ENCODE measurements at places on chromosomes 7 and 10. TPM values are rescaled to one million over a fixed set of nuclear protein-coding genes. Genes with fewer than 3 reads are reported as not detected.

GRCh38 chr10:11894381-11895107, 71.4 kb downstream of the PROSER2 start:
- H3K27ac ChIP-seq: no peak overlapping the region
- no peak for DNase-seq
- no peak overlapping the region for H3K4me3 ChIP-seq
- no peaks in the 10 kb centered on the region for H3K36me3 ChIP-seq

Gene CCDC3
- 0.07 TPM for total RNA-seq

- H3K27ac ChIP-seq: no peak overlapping the region
- no peak for DNase-seq
- H3K27me3 ChIP-seq: peaks cover 8% of the 10 kb centered on the region
- H3K36me3 ChIP-seq: no peaks in the 10 kb centered on the region
These were observed 148.3 kb downstream of the NRP1 start for GRCh38 chr10:33186150-33186549.

DNA sequence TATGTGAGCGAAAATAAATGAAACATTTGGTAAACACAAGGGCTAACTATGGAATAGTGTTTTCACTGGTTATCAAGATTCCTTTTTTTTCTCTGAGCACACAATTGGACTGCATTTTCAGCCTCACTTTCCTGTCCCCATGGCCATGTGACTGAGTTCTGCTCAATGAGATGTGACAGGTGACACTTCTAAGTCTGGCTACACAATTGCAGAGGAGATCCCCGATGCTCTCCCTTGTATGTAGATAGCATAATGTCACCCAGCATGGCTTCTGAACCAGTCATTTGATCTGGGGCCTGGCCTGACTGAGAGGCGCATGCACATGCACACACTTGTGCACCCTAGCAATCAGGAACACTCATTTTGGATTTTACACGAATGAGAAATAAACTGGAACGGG, 581.8 kb downstream of the GRID1 start:
- no peaks in the 10 kb centered on the region for H3K27me3 ChIP-seq
- H3K36me3 ChIP-seq: no peaks in the 10 kb centered on the region
- H3K27ac ChIP-seq: no peak overlapping the region
- H3K4me1 ChIP-seq: no peaks in the 10 kb centered on the region

- DNase-seq: no peak
- no peaks in the 10 kb centered on the region for H3K36me3 ChIP-seq
- no peaks in the 10 kb centered on the region for H3K4me1 ChIP-seq
- no peak overlapping the region for H3K4me3 ChIP-seq
- no peaks in the 10 kb centered on the region for H3K27me3 ChIP-seq
These were observed 442.6 kb upstream of the TEX47 start for GRCh38 chr7:89238156-89238555.

DNA sequence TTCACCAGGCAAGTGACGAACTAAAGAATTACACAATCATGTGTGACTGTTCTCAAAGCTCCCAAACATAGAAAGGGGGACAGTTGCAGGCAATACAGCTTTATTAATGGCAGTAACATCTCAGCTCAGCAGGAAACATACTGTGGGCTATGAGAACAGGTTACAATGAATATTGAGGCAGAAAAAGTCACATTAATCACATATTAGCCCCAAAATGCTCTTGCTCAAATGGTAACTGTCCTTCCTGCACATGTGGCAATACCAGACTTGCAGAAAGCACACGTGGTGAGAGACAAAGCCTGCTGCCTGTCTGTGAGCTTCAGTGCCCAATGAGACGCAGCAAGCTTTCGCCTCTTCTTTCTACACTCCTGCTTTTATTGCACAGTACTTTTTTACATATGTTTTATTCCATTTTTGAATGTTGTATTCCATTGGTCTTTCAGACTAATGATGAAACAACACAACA, 104.9 kb upstream of the ACBD5 start:
- H3K4me1 ChIP-seq: peaks cover 11% of the 10 kb centered on the region
- peaks cover 4% of the 10 kb centered on the region for H3K27me3 ChIP-seq
- no peaks in the 10 kb centered on the region for H3K36me3 ChIP-seq
- no peak for DNase-seq

Gene ZNF655
- total RNA-seq: 98.5 TPM

GRCh38 chr7:135597926-135598305, 40.2 kb downstream of the NUP205 start:
- no peaks in the 10 kb centered on the region for H3K4me1 ChIP-seq
- no peaks in the 10 kb centered on the region for H3K27me3 ChIP-seq
- H3K4me3 ChIP-seq: no peak overlapping the region
- no peak for DNase-seq

Gene NUTM2D
- total RNA-seq: 1.9 TPM

Gene CLEC5A
- total RNA-seq: 0.35 TPM

DNA sequence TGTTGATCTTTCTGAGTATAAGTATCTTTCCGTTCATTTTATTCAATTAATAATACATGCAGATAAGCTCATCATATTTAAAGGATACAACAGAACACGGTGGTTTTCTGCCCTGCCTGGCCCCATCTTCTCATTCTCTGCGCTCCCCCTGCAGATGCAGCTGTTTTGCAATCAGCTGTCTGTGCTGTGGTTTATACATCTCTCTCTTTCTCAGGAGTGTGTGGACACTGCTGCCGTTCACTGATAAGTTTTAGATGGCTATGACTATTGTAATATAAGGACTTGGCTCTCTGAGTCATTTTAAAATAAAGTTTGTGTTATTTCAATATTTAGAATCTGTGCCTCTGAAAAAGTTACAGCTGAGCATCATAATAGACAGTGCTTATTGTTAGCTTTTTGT, 54.5 kb downstream of the CUL1 start:
- H3K36me3 ChIP-seq: peaks cover 48% of the 10 kb centered on the region
- H3K27me3 ChIP-seq: no peaks in the 10 kb centered on the region
- no peak for DNase-seq
- H3K27ac ChIP-seq: no peak overlapping the region
- no peak overlapping the region for H3K4me3 ChIP-seq

Gene SPDYE2
- not detected for total RNA-seq

Gene HKDC1
- total RNA-seq: not detected

GRCh38 chr7:123823898-123824753, 20.8 kb upstream of the HYAL4 start:
- no peaks in the 10 kb centered on the region for H3K36me3 ChIP-seq
- no peak overlapping the region for H3K27ac ChIP-seq
- no peak overlapping the region for H3K4me3 ChIP-seq
- peaks cover 6% of the 10 kb centered on the region for H3K27me3 ChIP-seq
- H3K4me1 ChIP-seq: peaks cover 9% of the 10 kb centered on the region

DNA sequence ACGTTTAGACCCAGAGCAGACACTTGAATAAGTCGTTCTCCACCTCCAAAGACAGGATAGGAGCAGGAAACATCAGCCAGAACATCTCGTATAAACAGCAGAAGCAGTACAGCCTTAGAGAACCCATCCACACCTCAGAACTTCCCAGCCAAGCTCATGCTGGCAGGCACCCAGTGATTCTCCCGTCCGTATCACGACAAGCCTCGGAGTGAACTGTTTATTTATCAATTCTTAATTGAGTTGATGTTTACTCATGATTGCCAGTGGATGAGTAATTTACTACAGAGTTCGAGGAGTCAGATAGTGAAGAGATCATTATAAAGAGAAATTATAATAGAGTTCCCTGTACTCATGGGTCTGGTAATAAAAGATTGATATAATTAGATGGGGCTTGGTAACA, 811.5 kb downstream of the LRMDA start:
- H3K27ac ChIP-seq: no peak overlapping the region
- DNase-seq: no peak
- H3K4me1 ChIP-seq: no peaks in the 10 kb centered on the region
- H3K36me3 ChIP-seq: no peaks in the 10 kb centered on the region
- H3K27me3 ChIP-seq: no peaks in the 10 kb centered on the region

Gene MSMB
- not detected for total RNA-seq

Gene SEC31B
- total RNA-seq: 21.6 TPM

DNA sequence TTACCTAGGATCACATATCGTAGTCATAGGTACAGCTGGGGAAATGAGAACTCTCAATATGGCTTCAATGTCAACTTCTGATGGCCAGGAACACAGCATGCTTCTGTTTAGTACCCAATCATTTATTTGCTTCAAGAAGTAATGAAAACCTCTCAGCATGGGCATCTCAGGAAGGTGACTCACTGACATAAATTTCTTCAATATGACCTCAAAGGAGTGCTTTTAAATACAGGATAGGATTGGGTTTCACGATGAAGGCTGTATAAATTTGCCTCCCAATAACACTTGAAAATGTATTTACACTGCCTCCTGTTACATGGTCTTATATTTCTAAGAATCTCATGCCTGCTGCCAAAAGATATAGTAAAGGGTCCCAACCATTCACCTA, 15.1 kb downstream of the ITGA8 start:
- no peaks in the 10 kb centered on the region for H3K27me3 ChIP-seq
- DNase-seq: no peak
- no peak overlapping the region for H3K4me3 ChIP-seq

Gene ACSM6
- not detected for total RNA-seq

DNA sequence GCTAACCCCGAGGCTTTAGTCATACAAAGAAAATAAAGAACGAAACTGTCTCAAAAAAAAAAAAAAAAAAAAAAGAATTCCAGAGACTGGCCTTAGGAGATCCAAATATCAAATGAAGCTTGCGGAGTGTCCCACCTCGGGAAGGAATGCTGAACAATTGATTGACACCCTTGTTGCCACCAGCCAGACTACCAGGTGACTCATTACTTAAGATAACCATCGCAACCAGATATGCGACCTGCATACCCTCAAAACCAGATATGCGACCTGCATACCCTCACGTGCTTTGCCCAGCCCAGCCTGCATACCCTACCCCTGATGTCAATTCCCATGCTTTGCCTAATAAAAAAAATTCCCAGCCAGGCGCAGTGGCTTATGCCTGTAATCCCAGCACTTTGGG, 2.7 kb upstream of the PRKRIP1 start:
- no peak overlapping the region for H3K27ac ChIP-seq
- H3K27me3 ChIP-seq: no peaks in the 10 kb centered on the region
- peaks cover 20% of the 10 kb centered on the region for H3K36me3 ChIP-seq

Gene ATOH7
- total RNA-seq: not detected

DNA sequence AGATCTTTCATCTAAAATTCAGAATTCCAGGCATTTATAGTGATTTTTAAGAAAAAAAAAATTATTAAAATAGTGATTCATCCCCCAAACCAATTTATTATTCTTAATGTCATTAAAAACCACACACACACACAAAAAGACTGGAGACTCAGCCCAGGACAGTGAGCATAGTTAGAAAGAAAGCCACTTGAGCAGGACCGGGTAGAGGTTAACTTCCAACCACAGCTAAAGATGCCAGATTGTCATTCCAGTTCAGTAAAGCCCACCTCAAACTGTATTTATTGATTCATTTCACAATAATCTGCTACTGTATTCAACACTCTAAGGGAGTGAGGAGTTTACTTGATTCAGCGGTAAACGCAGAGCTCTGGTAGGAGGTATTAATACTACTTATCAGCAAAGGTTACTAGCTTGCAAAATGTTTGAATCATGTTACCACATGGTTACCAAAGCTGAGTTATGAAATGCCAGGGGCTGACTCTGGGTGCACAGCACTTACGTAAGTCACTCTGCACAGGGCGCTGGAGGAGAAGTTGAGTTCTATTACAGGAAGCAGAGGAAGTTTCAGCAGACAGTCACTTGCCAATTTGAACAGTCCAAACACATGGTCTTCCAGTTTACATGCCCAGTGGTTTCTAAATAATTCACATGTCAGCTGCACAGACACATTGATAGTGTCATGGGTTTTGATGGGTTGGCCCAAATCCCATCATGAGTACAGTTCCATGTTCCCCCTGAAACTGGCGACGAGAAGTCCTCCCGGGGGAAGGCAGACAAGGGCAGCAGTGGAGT, 64.6 kb downstream of the KLF6 start:
- no peak overlapping the region for H3K4me3 ChIP-seq
- no peaks in the 10 kb centered on the region for H3K36me3 ChIP-seq
- no peak overlapping the region for H3K27ac ChIP-seq
- H3K27me3 ChIP-seq: no peaks in the 10 kb centered on the region

Gene CLRN3
- total RNA-seq: not detected

Gene CREB5
- total RNA-seq: 0.80 TPM

DNA sequence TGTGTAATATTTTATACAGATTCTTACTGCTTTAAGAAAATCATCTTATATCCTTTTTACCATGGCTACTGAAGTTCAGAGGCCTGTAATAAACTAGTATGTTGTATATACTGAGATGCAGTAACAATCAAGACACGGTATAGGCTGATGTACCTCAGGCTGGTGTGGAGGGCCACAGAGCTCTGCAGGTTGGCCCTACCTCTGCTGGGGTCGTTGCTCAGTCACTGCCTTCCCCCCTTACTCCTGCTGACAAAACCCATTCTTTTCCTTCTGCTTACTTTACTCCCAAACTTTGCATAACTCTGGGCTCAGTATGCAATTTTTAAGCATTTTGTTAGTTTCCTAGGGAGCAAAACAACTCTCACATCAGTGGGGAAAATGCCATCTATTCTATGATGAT, 200.1 kb upstream of the FOXP2 start:
- no peak overlapping the region for H3K27ac ChIP-seq
- no peaks in the 10 kb centered on the region for H3K36me3 ChIP-seq
- no peaks in the 10 kb centered on the region for H3K27me3 ChIP-seq
- H3K4me1 ChIP-seq: no peaks in the 10 kb centered on the region

Measured in activated B cell treated with CpG ODN at 0.5 μM for 24 hours (primary cell).